HT1080 (cell line): ENCODE measurements at places on chromosomes 1 and 21.
A peak's percentile ranks its signal among the peaks of the same experiment; 100 is the strongest.

GRCh38 chr1:113353580-113353979 lies 36.7 kb upstream of the MAGI3 start:
- peak; percentile 49 for DNase-seq

GRCh38 chr21:33025489-33026442 lies at the start of gene OLIG2:
OLIG2 (plus strand) TSS chr21:33025935; CDS start chr21:33026863, 928 bp downstream.
- no peak for DNase-seq

DNA sequence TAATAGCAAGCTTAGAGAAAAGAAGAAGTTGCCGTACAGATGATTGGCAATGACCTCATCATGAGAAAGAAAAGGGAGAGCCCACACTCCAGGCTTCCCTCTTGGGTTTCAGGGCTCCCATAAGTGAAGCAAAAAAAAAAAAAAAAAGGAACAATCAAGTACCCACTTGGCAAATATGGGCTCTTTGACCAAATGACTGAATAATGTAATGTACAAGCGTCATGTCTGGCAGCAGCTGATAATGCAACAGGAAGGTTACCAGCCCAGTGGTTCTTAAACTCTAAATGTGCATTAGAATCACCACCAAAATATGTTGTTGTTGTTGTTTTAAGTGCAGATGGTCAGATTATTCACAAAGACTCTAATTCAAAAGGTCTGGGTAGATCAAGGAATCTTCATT lies 13.5 kb downstream of the TNFSF4 start:
- DNase-seq = no peak

DNA sequence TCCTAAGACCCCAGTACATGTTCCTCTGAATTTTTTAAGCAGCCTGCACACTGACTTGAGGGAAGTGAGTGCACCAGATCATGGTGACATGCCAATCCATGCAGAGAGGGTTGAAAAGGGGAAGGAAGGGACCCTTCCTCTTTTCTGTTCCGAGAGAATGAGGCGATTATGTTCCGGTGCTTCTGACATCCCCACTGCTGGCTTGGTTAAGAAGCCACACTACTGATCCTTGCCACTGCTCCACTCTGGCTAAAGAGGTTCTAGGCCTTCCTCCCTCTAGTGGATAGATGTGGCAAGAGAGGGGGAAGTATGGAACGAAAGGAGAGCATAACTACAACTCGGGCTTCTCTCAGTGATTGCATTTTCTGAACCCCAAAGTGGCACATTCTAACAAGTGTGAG lies 1.8 kb upstream of the CYB5R1 start:
- peak; percentile 54 for DNase-seq

DNA sequence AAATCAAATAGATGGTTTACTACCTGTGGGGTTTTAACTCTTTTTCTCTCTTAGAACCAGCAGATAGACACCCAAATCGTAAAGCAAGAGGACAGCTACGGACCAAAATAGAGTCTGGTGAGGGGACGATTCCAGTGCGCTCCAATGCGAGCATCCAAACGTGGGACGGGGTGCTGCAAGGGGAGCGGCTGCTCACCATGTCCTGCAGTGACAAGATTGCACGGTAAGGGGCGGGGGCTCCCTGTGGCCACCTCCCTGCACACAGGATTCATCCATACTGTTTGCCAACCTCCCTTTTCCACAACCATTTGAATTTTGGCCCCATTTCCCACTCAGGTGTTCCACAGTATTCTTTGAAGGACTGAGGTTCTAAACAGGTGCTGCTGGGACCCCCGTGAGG lies 102.8 kb downstream of the POFUT2 start:
- DNase-seq = no peak

DNA sequence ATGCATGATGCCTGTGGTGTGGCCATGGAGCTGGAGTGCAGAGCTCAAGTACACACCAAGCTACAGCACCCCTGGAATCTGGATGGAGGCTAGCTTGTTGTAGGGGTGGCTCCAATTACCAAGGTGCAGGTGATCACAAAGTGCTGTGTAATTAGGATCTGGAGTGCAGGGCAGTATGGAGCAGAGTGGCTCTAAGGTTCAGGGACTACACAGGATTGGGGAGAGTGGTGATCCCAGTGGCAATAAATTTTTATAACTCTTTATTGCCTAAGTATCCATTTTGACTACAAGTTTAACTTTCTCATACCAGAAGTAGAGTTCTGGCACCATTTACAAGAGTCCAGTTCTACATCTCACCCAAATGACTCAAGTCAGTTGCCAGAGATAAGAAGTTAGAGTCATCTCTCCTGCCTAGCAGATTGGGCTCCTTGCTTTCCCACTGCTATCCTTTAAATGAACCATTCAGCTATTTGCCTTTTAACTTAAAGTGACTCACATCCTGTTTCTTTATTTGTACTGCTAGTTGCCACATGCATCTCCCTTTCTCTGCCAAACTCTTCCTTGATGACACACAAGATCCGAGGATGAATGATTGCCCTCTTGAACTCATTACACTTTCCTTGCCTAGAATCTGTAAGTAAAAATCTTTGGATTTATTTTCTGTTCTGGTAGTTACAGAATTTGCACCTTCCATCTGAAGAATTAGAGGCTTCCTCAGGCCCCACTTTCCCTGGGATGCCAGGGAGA lies 427.2 kb downstream of the KCNT2 start:
- DNase-seq = peak; percentile 96

DNA sequence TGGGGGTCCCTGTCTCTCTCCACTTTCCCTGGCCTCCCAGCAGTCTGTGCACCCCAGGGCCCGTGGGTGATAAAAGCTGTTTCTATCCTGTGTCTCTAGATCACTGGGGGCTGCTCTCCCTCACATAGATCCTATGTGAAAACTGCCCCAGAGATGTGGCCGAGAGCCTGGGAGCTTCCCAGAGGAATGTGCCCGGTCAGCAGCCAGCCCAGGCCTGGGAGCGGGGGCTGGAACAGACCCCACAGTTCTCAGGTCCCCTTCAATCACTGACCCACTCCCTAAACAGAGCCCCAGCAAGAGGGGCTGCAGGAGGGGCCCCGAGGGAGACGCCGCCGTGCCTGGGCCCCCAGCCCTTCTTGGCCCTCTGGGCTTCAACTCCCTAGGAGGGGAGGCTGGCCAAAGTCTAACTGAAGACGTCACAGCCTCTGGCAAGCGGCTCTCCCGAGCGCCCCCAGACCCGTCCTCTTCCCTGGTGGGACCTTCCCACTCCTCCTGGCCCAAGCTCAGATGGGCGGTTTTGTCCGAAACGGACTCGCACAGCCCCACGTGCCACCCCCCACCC lies 403 bp downstream of the MXRA8 start:
- DNase-seq = no peak

DNA sequence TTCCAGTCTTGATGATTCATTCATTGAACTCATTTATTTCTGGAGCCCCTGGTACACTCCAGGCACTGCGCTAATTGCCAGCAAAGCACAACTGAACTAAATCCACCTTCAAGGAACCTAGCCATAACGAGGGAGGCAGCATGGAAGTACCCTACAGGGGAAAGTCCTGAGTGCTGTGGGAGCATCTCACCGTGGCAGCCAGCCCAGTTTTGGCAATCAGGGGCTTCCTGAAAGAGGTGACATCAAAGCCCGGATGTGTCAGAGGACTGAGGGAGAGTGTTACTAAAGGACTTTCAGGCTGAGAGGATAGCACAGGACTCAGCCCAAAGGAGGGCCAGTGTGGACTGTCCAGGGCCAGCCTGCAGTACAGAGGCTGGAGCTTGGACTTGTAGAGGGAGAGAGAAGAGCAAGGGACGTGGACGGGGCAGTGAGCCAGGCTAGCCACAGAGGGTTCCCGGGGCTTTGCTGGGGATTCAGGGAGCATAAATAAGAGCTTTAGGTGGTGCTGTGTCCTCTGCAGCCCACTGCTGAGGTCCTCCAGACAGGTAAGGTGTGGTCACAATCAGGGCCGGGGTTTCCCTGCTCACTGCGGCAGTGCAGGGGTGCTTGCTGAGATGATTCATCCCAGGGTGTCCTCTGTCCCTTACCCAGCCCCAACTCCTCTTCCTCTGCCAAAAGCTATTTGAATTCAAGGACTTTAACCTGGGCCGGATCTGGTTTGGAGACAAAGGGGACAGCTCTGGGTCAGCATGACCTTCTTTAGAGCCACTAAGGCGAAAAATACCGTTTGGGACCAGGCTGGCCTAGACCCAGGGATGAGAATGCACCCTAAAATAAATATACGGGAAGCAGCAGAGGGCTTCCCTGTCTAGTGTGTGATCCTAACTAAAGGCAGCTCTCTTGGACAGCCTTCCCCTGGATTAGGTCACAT lies 128.3 kb downstream of the EDEM3 start:
- no peak for DNase-seq

DNA sequence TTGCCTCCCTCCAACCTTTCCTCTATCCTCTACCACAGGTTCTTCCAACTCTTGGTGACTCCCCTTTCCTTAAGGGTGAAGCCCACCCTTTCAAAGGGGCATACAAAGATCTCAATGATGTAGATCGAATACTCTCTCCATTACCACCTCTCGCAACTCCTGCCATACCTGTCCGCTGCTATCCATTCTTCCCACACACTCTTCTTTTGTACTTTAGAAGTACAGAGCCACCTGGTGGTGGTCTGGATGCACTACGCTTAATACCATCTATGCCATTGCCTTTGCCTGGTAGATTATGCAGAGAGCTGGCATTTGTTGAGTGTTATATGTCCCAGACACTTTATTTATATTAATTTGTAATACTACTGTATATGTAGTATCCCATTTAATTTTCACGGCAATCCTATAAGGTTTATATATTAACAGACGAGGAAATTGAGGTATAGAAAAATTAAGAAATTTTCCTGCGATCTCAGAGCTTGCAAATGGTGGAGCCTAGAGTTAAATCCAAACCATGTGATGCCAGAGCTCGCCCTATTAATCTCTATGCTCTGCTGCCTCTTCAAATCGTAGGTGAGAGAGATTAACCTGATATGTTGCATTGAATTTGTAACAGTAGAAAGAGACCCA lies 22.9 kb downstream of the TSHB start:
- DNase-seq = peak; percentile 57

DNA sequence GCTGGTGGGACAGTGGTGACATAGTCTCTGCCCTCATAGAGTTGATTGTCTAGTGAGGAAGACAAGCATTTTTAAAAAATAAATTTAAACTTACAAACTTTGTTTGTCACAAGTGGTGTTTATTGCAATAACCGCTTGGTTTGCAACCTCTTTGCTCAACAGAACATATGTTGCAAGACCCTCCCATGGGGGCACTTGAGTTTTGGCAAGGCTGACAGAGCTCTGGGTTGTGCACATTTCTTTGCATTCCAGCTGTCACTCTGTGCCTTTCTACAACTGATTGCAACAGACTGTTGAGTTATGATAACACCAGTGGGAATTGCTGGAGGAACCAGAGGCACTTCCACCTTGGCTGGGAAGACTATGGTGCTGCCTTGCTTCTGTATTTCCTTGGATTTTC lies 58.4 kb downstream of the LAMC2 start:
- DNase-seq = no peak

- no peak for DNase-seq
Observed at GRCh38 chr1:245245021-245245667, 90.4 kb downstream of the KIF26B start.

DNA sequence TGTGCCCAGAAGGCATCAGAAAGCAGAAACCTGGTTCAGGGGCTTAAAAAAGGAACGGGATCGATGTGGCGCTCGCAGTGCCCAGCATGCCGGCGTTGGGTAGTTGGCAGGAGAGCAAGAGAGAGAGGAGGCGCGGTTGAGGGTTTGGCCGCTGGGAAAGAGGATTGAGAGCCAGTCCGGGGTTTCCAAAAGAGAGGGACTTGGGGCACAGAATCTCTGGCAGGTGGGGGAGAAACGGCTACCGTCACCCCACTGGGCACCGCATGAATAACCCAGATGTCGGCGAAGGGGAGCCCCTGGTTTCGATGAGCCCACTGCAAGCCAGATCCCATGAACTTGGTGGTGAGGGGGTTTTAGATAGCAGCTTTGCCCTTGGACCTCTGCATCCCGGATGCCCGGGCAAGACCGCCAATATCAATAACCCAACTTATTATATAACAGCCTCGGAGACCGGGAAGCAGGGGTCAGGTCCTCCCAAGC lies 60.4 kb upstream of the ACOT11 start:
- DNase-seq = no peak

- DNase-seq = no peak
Observed at GRCh38 chr1:246587606-246588005, 21.4 kb downstream of the CNST start.

- DNase-seq = no peak
Observed at GRCh38 chr1:211114446-211114845, 19.5 kb downstream of the KCNH1 start.

DNA sequence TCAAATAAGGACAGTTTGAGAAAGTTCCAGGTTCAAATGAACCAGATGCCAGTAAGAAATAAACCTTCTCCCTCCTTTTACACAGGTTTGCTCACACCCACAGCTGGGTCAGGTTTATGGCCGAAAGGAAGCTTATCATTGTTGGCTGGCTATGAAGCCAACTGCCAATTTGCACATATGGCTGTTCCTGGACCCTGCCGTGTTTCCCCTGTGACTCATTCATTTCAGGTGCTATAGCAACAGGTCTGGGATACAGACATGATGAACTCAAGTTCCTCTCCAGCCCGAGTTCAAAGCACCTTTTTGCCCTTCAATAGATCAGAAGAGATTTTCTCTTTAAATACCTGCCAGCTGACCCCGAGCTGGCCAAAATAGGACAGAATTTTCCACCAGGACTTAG lies 134.4 kb upstream of the SMYD2 start:
- DNase-seq = peak; percentile 65

DNA sequence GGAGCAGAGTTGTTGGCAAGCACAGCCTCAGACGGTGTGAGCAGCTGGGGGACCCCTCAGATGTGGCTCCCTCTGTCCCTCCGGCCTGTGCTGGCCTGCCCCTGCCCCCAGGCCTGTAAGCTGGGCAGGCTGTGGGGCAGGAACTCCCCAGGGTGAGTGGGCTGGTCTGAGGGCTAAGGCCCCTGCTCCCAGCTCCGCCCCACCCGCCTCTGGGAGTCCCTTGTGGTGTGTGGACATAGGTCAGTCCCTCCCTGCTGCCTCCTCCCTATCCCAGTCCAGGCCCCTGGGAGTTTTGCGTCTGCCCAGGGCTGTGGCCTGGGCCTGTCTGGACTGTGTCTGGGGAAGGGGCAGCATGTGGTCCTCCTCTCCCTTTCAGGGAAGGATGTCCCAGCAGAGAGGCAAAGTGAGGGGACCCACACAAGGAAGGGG lies 3.6 kb upstream of the VWA1 start:
- no peak for DNase-seq

- DNase-seq = no peak
Observed at GRCh38 chr21:14591377-14591776, 45.3 kb upstream of the SAMSN1 start.

- DNase-seq = no peak
Observed at GRCh38 chr1:30179942-30180543, 543.3 kb downstream of the MATN1 start.

GRCh38 chr21:16279731-16280581 lies 550.2 kb downstream of the USP25 start:
- DNase-seq = no peak
